Right atrium auricular region (tissue), 2 donors: ENCODE measurements at places on chromosomes 5 and 9. TPM values are rescaled to one million over a fixed set of nuclear protein-coding genes. Genes with fewer than 3 reads are reported as not detected.

GZMA gene
- total RNA-seq, result 0.55 TPM

CYLC2 gene
- total RNA-seq, result not detected

C9 gene
- not detected for total RNA-seq

DNA sequence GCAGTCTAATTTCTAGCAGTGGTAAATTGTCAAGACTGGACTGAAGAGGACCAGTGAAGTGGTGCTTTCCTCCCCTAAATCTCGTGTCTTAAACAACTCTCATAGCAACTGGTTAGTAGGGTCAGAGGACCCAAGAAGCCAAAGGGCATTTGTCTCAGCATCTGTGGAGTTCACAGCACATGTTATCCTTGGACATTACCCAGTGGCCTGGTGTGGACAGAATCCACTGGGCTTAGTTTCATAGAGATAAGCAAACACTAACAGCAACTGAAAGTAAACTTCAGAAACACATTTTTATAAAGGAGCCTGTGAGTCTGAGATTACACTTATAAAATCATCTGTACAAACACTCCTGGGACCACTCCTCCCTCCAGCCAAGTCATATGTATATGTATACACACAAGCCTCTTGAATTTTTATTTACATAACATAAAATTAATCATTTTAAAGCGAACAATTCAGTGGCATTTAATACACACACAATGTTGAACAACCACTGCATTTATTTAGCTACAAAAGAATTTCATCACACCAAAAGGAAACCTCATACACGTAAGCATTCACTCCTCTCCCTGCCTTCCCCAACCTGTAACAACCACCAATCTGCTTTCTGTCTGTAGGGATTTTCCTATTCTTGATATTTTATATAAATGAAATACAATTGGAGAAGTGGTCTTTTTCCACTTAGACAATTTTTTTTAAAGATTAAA is 457.8 kb downstream of the RASEF start:
- DNase-seq, result no peak

- DNase-seq, result no peak
Measured at GRCh38 chr5:12777342-12777741, 873.1 kb upstream of the CTNND2 start.

DNA sequence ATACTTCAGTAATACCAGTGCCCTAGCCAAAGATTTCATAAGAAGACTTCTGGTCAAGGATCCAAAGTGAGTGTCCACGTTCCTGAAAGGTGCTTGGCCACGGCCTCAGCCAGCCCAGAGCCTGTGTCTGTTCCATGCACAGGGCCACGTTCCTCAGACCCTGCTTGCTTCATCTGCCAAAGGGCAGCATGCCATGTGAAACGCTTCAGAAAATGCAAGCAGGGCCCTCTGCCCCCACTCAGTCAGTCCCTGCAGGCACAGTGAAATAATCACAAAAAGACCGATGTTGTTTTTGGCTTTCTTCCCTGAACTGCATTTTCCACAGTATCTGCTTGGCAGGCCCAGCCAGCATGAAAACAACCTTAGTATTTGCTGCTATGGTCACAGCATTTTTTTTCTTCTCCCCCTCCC is 85.5 kb upstream of the CTSL start:
- DNase-seq, result no peak
